ENCODE measurements at places on chromosomes 13 and 19.

GRCh38 chr13:27533155-27533643 lies 82.8 kb upstream of the MTIF3 start:
- DNase-seq: peak; percentile 6

GRCh38 chr13:51801631-51802099 lies 2.3 kb downstream of the DHRS12 start:
- DNase-seq: no peak

DNA sequence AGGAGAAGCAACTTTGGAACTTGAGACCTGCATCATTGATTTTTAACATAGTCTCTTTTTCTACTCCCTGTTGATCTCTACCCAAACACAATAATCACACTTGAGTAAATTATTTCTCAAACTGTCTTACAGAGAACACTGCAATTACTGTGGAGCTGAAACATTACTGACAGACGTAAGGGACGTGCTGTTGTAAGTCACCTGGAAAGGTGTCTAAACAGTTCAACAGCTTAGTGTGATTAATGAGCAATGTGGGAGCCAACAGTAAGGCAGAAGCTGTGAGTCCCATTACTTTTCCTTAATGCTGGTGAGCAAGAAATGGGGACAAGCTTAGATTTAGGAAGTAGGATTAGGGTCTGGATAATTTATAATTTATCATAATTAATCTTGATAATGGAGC lies 265.7 kb downstream of the DLEU7 start:
- no peak for DNase-seq

GRCh38 chr13:91946498-91947070 lies 548.2 kb downstream of the GPC5 start:
- no peak for DNase-seq

DNA sequence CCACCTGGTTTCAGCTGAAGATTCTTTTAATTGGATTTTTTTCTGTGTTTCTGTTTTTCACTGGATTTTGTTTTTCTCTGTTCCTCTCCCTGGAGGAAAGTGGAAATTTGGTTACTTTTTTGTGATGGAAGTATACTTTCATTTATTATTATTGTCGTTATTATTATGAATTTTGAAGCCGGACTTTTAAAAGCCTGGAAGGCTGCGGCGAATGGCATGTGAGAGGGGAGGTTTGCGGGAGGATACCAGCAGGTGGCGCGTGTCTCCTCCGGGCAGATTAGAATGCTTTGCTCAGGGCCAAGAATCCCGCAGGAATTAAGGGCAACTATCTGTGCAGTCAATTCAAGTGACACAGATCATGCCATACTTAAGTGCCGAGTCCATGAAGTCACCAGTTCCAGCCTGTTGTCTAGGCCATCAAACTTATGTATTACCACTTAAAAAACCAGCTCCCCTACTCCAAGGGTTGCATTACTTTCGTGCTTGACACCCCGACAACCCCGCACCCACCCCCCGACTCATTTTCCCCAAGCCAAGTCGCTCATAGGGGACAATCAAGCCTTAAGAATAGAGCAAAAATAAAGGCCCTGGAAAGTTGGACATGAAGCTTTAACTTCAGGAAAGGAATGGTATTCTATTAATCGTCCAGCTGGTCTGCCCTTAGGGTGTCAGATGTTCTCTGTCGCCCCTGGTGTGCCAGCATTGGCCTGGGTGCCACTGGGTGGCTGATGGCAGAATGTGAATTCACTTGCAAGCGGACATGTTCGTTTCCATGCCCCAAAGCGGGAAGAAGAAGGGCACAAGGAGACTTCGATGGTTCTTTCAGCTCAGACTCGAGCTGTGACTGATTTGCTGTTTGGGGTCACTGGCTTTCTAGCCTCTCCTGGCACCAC lies 1.3 kb upstream of the LRCH1 start:
- DNase-seq: peak; percentile 27

DNA sequence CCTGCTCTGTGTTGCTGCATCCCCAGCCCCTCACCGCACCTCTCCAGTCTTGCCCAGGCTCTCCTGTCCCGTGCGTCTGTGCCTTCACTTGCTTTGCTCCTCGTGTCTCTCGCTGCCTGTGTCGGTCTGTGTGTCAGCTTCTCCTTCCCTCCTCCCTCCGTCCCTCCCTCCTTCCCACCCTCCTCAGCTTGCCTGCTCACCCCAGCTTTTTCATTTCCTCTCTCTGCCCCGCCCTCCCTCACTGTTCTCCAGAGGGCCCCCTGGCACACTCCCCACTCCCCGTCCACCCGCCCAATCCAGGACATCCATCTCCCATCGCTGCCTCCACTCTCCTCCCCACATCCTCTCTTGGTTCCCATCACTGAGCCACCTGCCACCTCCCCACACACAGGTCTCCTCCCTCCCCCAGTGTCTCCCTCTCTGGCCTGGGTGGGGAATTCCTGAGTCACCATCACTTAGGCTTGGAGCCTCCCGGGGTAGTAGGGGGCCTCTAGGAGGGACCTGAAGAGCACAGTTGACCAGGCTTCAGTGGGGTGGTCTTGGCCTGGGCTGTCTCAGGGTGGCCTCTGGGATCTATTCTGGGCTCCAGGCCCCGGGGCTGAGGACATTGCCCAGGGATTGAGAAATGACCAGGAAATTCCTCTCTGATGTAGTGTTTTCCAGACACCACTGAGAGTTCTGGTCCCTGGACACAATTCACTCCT lies at the start of gene PTGIR:
Gene PTGIR, minus strand, starts transcription at position 132 of the 704 bp plus-strand sequence. CDS start 864 bp downstream, outside the sequence.
- no peak for DNase-seq

GRCh38 chr13:85565652-85566051 lies 233.6 kb downstream of the SLITRK6 start:
- DNase-seq: no peak

- DNase-seq: no peak
Observed at GRCh38 chr13:23946900-23947299, 49.6 kb upstream of the C1QTNF9B start.

- no peak for DNase-seq
Observed at GRCh38 chr13:57787058-57787791, 155.7 kb downstream of the PCDH17 start.

- DNase-seq: no peak
Observed at GRCh38 chr13:33349288-33349985, 63.9 kb upstream of the STARD13 start.

DNA sequence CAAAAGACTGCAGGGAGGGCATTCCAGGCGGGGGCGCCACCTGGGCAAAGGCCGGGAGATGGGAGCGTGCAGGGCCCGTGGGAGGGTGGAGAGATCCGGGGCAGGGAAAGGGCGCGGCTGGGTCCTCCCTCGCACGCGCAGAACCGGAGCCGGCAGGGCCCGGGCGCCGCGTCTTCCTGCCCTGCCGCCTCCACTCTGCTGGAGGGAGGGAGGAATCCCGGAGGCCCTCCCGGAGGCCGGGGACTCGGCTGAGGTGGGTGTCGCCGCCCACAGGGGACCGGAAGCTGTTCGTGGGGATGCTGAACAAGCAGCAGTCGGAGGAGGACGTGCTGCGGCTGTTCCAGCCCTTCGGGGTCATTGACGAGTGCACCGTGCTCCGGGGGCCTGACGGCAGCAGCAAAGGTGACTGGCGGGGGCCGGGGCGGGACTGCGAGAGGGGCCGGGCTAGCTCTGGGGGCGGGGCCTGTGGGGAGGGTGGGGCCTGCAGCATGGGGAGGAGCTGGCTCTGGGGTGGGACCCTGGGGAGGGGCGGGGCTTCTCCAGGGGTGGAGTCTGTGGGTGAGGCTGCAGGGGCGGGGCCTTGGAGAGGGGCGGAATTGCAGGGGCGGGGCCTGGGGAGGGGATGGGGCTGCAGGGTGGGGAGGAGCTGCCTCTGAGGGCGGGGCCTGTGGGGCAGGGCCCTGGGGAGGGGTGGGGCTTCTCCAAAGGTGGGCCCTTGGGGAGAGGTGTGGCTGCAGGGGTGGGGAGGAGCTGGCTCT lies 51.3 kb downstream of the CELF5 start:
- peak; percentile 76 for DNase-seq

DNA sequence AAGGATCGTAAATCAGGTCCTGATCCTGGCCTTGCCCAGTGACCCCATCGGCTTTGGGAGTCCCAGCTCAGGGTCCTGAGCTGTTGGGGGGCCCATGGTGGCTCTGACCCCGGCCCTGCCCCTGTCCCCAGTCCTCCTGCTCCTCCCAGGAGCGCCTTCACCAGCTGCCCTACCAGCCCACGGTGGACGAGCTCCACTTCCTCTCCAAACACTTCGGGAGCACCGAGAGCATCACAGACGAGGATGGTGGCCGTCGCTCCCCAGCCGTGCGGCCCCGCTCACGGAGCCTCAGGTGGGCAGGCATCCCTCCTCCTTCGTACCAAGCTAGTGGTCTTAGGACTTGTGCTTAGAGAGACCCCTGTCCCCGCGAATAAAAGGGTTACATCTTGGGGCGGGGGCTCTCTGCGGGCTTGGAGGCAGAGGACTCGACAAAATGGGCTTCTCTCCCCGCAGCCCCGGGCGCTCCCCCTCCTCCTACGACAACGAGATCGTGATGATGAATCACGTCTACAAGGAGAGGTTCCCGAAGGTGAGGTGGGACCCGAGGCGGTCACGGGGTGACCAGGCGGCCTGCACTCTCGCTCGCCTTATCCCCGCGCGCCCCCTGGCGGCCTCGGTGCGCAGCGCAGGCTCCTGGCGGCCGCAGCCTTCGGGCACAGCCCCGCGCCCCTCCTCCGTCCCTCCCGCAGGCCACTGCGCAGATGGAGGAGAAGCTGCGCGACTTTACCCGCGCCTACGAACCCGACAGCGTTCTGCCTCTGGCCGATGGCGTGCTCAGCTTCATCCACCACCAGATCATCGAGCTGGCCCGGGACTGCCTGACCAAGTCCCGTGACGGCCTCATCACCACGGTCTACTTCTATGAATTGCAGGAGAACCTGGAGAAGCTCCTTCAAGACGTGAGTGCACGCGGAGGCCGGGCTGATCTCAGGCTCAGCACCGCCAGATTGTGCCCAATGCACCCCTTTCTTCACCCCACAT lies 9.1 kb downstream of the MAST1 start:
- DNase-seq: peak; percentile 66

GRCh38 chr13:61795580-61795979 lies 379.9 kb upstream of the PCDH20 start:
- no peak for DNase-seq

GRCh38 chr13:59111751-59112171 lies 1052.0 kb downstream of the DIAPH3 start:
- no peak for DNase-seq

DNA sequence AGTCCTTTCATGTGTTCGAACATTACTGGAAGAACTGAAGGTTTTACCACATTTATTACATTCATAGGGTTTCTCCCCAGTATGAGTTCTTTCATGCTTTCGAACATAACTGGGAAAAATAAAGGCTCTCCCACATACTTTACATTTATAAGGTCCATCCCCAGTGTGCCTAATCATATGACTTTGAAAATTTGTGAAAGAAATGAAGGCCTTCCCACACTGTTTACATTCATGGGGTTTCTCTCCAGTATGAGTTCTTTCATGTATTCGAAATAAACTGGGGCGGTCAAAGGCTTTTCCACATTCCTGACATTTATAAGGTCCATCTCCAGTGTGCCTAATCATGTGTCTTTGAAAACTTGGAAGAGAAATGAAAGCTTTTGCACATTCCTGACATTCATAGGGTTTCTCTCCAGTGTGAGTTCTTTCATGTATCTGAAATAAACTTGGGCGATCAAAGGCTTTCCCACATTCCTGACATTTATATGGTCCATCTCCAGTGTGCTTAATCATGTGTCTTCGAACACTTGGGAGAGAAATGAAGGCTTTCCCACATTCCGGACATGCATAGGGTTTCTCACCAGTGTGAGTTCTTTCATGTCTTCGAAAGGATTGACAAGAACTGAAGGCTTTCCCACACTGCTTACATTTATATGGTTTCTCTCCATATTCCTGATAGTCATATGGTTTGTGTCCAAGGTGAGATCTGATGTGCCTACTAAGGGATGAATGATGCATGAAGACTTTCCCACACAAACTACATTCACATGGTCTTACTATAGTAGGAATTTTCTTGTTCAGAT lies 24.0 kb downstream of the ZNF564 start:
- DNase-seq: no peak

- DNase-seq: no peak
Observed at GRCh38 chr13:32595306-32595705, 9.1 kb downstream of the PDS5B start.

GRCh38 chr13:113821847-113822246 lies 42.0 kb downstream of the GAS6 start:
- no peak for DNase-seq

DNA sequence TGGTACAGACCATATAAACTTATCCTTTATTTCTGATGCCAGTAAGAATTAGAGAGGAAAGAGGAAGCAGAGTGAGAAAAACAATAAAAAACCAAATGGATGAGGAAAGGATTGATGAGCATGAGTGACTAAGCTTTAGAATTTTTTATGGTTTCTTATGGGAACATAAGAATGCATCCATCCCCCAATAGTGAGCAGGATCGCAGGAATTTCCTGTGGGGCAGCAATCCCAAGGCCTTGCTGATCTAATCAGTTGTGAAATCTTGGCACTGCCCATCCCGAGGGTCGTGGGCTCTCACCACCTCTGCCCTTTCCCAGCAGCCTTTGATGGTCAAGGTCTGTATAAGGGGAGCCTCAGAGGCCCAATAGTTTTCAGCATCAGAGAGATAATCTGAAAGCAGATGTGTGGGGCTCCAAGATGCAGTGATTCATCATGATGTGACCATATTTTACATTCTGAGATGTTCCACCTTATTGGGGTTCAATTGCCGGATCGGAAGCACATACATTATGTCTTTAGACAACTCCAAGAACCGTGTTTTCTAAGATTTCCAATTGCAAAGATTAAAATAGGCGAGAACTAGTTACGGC lies 222.1 kb downstream of the DNAJC15 start:
- no peak for DNase-seq

DNA sequence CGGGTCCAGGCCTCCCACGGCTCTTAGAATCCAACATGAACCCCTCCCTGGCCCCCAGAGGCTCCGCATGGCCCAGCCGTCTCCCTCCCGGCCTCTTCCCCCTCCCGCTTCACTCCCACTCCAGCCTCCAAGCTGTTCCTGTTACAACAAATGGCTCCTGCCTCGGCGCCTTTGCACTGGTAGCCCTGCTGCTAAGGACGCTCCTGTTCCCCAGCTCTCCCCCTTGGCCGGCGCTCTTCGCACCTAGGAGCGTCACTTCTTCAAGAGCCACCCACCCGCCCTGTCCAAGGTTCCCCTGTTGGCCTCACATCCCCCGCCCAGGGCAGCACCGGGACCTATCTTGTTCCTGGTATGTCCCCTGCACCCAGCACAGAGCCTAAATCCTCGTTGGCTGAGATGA lies 9.4 kb downstream of the CCDC124 start:
- no peak for DNase-seq

GRCh38 chr19:51103926-51104341 lies 4.3 kb downstream of the CTU1 start:
- no peak for DNase-seq

- no peak for DNase-seq
Observed at GRCh38 chr19:50555033-50555432, 13.2 kb downstream of the LRRC4B start.

GRCh38 chr13:49604570-49604969 lies 19.2 kb upstream of the RCBTB1 start:
- DNase-seq: no peak

- no peak for DNase-seq
Observed at GRCh38 chr13:40141859-40142555, 486.5 kb downstream of the COG6 start.
